ENCODE measurements at places on chromosomes 4 and X. TPM values are rescaled to one million over a fixed set of nuclear protein-coding genes. Genes with fewer than 3 reads are reported as not detected.

Gene POLN
- total RNA-seq, result 0.21 TPM

Gene GPC4
- total RNA-seq, result 12.0 TPM

Gene IQCM
- total RNA-seq, result not detected

Gene FRMD7
- total RNA-seq, result not detected

Gene PAGE1
- total RNA-seq, result not detected

Gene S100P
- total RNA-seq, result not detected

Gene OPRPN
- not detected for total RNA-seq

Gene PITX2
- total RNA-seq, result not detected
